ENCODE measurements at places on chromosomes 13 and 19.

- no peak for DNase-seq
Observed at GRCh38 chr19:14782626-14783409, 4.5 kb upstream of the ADGRE2 start.

DNA sequence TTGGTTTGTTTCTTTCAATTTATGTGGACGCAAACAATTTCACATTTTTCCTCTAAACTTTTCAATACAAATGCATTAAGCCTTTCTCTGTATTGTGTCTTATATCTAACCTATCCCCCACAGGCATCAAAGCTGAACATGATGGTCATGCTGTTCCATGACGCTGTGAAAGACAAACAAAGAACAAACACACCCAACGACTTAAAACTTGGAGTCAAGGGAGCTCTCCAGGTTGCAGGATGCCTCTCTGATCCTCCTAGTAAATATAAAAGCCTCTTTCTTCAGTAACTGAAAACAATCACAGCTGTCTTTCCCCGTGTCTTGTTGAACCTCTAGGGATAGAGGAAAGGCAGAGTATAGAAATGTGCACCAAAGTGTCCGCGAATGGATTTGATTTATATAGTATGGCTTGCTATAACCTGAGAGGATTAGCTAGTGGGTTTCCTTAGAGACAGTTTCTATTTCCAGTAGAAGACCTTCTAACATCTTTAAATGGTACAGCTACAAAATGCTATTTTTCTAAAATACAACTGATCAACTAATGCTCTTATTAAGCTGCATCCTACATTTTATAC is 43.1 kb downstream of the PCDH9 start:
- no peak for DNase-seq

DNA sequence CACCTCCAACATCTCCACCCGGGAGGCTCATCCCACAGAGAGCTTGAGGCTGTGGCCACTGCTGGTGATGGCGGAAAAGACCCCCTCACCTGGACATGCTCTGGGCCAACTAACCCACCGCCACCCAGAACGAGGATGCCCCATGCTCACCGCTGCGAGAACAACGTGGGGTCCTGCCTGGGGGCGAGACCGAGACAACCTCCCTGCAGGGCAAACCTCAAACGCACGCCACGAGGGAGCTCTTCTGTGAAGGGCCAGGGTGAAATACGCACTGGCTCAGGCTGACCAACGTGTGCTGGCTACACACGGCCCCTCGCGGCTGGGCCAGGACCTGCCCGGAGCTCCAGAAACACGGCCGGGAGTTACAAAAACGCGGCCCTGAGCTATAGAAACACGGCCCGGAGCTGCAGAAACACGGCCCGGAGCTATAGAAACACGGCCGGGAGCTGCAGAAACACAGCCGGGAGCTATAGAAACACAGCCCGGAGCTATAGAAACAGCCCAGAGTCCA is 19.0 kb upstream of the PLPP2 start:
- no peak for DNase-seq

DNA sequence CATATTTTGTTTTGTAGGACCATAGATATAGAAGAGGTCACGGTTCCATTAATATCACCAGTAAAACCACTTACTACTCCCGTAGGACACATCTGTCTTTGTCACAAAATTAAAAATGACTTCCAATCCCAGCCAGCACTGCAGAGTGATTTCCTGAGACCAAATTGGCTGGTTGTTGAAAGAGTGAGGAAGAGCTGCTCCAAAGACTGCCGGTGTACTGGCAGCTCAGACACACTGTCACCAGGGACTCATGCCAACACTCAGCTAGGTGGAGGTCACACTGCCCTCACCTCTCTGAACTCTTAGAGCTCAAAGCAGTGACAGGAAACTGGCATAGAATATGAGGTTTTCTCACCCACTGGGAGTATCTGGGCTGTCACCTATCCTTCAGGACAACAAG is 52.1 kb downstream of the FLT1 start:
- DNase-seq = no peak

- DNase-seq = no peak
Observed at GRCh38 chr19:5250127-5250659, 90.4 kb downstream of the PTPRS start.

- no peak for DNase-seq
Observed at GRCh38 chr13:23087880-23088279, 92.9 kb upstream of the SGCG start.

GRCh38 chr13:60032851-60033250 is 130.9 kb downstream of the DIAPH3 start:
- no peak for DNase-seq

GRCh38 chr19:1864480-1865171 is 1.2 kb upstream of the KLF16 start:
- peak; percentile 68 for DNase-seq

DNA sequence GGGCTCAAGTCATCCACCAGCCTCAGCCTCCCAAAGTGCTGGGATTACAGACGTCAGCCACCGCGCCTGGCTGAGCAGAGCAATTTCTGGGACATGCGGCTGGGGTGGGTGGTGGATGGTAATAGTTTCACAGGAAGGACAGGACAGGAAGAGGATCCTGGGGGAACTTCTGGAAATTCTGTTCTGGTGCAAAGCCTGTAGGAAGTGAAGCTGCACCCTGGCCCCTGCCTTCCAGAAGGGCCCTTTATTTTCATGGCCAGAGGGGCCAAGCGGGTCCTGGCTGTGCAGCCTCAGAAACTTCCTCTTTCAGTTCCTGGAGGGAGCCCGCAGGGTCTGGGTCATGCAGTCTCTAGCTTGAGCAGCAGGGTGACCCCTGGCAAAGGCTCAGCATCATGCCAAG is 15.7 kb downstream of the FEM1A start:
- no peak for DNase-seq

- no peak for DNase-seq
Observed at GRCh38 chr13:106213028-106213757, 322.3 kb downstream of the EFNB2 start.
